ENCODE measurements at places on chromosomes 4 and X.

DNA sequence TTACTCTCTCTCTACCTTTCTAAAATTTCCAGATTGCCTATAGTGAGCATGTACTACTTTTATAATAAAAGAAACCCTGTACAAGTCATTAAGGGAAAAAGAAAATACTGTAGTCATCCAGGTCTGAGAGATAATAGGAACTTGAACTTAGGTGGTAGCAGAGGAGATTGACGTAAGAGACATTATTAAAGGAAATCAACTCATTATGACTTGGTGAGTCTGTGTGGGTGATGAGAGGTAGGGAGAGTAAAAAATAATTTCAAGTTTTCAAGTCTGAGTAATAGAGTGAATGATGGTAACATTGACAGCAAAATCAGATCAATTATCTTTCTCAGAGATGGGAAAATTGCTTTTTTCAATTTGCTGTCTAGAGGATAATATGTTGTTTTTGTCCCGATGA lies 44.0 kb upstream of the ZCCHC12 start:
- no peak for DNase-seq

- DNase-seq = no peak
Measured at GRCh38 chrX:96027407-96027806, 657.2 kb upstream of the DIAPH2 start.

DNA sequence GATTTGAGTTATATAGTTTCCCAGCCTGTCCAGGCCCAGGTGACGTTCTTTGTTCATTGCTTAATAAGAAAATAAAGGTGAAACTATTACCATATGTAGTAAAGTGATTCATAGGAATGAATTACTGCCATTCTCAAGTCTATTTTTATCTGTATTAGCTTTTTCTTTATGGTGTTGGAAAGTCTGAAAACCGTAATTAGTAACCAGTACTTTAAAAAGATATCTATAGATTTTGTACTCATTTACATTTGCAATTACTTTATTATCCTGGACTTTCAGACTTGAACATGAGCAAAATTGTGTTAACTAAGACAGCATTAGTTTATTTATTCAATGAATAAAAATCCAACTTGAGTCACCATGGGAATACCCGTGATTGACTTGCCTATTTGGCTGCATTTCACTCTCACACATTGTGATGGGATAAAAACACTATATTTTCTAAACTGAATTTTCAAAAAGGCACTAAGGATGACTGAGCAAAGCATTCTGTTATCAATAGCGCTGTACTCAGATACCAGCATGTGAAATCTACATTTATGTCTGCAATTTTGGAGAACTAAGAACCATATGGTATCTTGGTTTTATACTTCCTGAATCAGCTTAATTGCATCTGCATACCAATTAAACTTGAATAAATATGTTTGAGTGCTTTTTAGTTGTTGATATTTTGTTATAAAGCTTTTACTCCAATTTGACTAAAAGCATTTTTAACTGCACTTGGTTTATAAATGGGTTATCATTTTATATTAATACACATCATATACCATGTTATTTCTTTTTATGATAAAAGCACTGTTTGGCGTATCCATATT lies 154.6 kb downstream of the CCSER1 start:
- no peak for DNase-seq

DNA sequence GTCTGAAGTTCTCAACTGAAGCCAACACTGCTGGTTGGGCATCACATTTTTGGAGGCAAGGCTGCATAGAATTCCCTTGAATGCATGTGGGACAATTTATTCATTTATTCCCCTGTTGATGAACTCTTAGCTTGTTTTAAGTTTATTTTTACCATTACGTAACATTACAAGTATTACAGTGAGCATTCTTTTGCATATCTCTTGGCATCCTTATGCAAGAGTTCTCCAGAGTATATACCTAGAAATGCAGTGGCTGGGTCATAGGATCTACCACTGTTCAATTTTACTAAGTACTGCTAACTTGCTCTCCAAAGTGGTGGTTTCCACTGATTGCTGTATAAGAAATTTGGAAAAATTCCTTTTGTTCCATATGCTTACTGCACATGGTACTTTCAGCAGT lies 66.5 kb downstream of the UCHL1 start:
- no peak for DNase-seq

GRCh38 chr4:101791182-101791558 lies 640 bp downstream of the BANK1 start:
- DNase-seq = no peak

GRCh38 chrX:15909605-15910004 lies 55.0 kb upstream of the AP1S2 start:
- no peak for DNase-seq

DNA sequence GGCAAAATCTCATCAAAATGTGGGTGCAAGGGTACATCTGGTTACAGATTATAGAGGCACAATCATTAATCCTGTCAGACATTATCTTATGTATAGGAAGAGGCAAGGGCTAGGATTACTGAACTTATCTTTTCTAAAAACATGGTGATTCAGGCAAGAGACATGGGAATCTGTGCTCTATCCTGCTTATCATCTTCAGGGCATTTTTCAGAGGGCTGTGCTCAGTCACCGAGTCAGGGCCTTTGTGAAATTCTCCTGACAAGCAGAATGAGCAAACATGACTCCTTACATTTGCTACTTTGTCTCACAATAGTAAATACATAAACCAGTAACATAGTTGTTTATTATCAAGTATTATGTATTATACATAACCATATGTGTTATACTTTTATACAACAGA lies 84.2 kb upstream of the KCTD8 start:
- no peak for DNase-seq

GRCh38 chr4:168924667-168925066 lies 85.4 kb downstream of the CBR4 start:
- DNase-seq = no peak

DNA sequence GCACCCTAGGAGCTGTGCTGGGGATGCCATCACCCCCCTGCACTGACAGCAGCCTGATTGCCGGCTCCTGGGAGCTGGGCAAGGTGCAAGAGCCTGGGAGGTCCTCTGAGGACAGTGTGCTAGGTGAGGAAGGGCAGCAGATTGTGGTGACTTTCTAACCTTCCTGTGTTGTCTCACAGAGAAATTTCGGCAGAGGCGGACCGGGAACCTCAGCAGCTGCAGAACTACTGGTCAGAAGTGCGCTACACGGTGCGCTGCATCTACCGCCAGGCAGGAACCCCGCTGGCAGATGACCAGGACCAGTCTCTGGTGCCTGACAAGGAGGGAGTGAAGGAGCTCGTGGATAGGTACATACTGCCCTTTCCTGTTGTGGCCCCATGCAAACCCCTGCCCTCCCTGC lies 89.8 kb downstream of the FAM193A start:
- DNase-seq = no peak

DNA sequence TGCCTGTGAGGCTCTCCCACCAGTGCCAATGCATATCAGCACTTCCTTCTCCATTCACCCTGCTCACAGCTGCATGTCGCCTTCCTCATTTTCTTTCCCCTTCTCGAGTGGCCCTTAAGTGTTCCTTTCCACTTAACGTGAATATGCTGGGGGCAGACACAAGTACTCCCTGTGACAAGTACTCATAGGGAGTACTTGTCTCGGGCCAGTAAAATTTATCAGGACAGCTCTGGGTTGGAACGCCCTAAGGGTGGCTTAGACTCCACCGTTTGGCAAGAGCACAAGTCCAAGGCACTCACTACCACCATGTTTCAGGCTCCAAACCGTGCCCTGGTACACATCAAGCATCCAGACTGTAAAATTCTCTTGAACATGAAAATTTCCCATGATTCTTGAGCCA lies 3.9 kb upstream of the LDOC1 start:
- DNase-seq = no peak

- DNase-seq = no peak
Measured at GRCh38 chr4:66927937-66928336, 617.4 kb downstream of the CENPC start.

GRCh38 chr4:105896461-105896942 lies 1.2 kb downstream of the NPNT start:
- DNase-seq = no peak

- DNase-seq = no peak
Measured at GRCh38 chr4:87055311-87055710, 120.5 kb downstream of the AFF1 start.

- no peak for DNase-seq
Measured at GRCh38 chrX:143768976-143769375, 48.4 kb upstream of the SPANXN2 start.

GRCh38 chr4:143381189-143382118 lies 44.8 kb downstream of the GAB1 start:
- no peak for DNase-seq

Measured in CD14-positive monocyte (primary cell).